ENCODE measurements at places on chromosomes 2 and 18.

DNA sequence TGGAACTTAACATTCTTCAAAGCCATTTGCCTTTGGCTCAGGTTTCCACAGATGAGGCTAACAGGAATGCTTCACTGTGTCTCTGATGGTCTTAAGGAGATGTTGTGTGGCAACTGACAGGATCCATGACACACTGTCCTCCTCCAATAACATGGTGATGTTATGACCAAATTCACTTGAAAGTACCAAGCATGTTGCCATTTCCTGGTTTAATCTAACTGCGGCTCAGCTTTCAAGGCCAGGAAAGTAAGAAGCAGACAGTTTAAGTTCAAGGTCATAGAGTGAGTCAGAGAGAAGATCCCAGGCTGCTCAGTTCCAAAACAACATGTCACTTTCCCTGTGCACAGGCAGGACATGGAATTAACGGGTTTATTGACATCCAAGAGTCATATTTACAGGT is 513.6 kb downstream of the STK39 start:
- DNase-seq, result no peak

GRCh38 chr2:96839293-96839874 is 4.4 kb downstream of the ANKRD23 start:
- DNase-seq, result no peak

DNA sequence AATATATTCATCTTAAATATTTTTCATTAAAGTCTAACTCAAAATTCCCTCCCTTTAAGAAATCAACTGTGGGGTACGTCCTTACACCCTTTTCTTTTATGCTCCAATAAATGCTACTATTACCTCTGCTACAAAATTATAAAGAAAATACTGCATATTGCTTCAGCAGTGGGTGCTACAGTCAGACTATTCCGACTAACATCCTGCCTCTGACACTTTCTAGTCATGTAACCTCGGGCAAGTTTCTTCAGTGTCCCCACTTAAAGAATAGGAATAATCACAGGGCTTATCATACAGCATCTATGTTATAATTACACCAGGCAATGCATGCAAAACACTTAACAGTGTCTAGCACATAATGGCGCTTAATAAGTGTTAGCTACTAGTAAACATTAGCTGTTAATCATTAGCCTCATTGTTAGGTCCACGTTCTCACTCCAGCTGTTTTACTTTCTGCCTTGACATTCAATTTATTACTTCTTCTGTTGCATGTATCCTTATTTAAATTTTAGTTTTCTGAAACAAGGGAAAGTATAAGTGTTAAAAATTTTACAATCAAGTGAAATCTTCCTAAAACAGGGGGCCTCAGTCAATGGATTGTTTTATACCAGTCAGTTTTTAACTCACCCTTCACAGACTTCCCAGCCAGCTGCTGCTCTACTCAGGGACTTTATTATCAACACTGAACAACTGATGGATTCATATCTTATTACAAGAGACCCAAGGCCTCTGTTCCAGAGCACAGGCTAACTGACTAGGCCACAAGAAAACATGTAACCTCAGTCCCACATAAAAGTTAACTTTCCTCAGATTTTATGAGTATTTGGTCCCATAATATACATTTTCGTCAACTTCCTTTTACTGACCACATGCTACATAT is 54.0 kb downstream of the CLASP1 start:
- DNase-seq, result peak; percentile 43

- no peak for DNase-seq
Measured at GRCh38 chr2:26235089-26235488, 9.3 kb downstream of the HADHA start.

DNA sequence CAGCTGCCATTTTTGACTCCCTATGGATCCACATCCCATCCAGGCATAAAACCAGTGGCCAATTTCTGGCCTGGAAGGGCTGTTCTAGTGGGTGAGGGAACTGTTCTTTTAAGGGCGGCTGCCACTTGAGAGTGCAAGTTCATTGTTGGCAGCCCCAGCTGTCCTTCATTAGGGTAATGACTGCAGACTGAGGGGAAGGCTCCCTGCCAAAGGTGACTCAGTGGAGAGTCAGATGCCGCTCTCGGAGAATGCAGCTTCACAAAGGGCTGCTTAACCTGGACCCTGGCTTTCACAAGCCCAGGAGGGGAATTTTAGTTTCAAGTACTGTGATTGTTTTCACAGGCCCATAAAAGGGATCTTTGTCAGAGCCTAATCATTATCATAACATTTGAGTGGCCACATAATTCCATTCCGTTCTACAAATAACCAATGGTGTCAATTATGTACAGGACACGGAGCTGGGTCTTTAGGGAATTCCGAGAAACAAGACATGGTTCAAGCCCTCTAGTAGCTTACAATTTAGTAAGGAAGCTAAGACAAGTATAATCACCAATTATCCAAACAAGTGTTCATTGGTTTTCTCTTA is 235.7 kb downstream of the CDCA7 start:
- peak; percentile 94 for DNase-seq

- no peak for DNase-seq
Measured at GRCh38 chr18:75377926-75378325, 49.6 kb downstream of the SMIM21 start.

DNA sequence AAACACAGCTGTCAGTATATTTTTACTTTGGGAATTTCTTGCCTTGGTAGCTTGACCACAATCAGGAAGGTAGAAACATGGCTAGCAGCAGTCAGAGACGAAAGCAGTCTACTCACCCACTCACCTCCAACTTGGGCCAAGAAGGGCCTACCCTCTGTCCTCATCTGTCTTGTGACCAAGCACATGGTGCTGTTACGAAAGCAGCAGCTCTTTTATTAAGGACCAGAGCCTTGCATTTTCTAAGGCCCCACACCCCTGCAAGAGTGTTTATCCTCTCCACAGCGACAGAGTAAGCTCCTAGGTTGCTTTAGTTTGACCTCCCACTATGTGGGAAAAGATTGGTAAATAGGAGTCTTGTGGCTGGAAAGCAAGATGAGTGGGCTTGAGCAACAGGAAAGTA is 31.3 kb upstream of the MSTN start:
- no peak for DNase-seq

DNA sequence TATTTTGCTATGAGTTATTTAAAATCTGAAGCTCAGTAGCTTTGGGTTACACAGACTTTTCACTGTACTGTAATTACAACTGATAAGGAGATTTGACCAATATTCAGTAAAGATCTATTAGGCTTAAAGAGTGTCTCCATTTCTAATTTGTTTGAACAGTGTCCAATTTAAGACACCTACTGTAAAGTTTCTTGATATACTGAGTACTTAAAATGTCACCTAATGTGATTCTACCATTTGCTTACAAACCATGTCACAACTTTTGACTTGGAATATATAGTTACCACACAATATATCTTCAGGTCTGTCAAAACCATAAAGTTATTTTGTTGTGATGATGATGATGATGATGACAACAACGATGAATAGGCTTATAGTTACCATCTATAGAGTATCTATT is 228.5 kb upstream of the SMAD7 start:
- DNase-seq, result no peak

DNA sequence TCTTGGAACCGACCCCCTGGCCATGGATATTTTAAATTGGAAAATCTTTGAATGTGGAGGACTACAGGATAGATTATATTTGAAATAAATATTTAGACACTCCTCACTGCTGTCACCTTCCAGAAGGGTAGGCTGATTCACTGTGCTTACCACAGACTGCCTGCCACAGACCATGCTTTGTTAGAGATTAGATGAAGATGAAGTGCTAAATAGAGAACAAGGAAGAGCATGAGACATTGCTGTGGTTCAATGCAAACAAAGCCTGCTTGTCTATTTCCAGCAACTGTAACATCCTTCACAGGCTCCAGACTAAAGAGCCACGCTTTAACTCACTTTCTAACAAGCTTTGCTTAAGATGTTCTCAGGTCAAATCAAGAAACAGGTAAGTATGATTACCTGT is 81.0 kb upstream of the TMEM17 start:
- DNase-seq, result no peak

DNA sequence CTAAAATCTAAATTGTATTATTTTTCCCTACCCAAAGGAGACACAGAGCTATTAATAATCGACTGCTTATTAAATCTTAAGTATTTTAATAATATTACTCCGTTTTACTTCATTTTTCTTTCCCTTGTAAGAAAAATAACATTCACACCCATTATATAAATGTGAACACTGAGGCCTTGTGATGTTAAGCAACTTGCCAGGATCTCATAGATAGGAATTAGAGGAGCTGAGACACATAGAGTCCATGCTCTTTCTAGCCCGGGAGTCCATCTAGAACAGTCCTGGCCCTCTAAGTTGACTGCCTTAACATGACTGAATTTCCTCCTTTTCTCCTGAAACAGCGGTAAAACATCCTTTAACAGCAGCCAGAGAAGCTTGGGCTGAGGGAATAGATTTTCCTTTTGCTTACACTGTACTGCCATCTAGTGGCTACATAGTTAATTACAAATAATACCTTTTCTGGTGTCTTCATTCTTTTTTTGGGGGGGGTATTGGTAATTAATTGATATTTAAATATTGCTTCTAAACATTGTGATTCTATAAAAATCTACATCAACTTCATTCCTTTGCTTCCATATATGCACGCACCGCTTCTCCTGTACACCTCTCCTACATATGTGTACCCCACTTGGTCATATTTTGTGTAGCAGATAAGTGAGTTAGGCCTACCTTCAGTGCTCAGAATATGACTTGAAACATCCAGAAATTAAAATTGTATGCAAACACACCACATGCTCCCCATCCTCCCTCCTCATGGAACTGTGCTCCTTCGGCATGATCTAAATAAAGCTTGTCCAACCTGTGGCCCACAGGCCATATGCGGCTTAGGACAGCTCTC is 125.8 kb upstream of the HNMT start:
- DNase-seq, result peak; percentile 59

DNA sequence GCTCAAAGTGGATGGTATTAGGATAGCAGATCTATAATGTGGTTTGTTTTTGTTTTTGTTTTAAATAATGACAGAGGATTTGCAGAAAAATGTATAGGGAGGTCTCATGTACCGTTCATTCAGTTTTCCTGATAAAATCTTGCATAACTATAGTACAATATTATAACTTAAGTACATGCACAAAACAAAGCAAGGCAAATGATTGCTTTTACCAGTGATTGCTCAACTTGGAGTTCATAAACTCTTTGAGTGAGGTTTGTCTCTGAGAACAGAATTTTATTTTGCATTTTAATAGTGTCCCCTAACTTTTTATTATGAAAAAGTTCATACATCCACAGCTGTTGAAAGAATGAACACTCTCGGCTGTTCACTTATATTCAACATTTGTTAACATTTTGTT is 96.6 kb downstream of the MAP4K4 start:
- no peak for DNase-seq

DNA sequence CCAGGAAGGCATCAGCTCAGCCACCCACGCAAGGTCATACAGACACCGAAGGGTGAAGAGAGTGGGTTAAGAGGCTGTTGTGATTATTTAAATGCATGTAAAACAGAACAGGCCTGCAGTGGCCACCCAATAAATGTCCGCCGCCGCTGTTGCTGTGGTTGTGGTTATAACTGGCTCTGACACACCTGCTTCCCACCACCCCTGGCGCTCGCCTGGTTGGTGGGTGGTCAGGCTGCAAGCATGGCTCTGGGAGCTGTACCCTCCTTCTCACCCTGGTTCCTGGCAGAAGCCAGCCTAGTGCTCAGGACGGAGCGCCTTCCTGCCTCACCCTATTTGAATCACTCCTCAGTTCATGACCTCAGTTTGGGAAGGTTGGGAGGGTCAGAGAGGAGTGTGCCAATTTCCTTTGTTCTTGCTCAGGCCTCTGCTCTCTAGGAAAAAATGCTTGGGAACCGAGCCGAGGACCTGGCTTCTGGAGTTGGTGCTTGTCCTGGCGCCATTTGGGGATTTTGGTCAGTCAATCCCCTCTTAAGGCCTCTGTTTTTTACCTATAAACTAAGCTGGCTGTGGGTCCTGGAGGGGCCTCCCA is 5.3 kb upstream of the CRYBA2 start:
- DNase-seq, result peak; percentile 36

- no peak for DNase-seq
Measured at GRCh38 chr18:23073996-23074606, 61.2 kb upstream of the CABLES1 start.

All from NCI-H774 (cell line).